Muscle of arm (tissue), 14 donors: ENCODE measurements at places on chromosomes 2 and 18. TPM values are rescaled to one million over a fixed set of nuclear protein-coding genes. Genes with fewer than 3 reads are reported as not detected.

GRCh38 chr2:215895330-215895729 lies 118.0 kb downstream of the MREG start:
- DNase-seq, result no peak

- no peak for DNase-seq
These were observed 220.3 kb downstream of the BCL2 start for GRCh38 chr18:63099091-63099840.

DNA sequence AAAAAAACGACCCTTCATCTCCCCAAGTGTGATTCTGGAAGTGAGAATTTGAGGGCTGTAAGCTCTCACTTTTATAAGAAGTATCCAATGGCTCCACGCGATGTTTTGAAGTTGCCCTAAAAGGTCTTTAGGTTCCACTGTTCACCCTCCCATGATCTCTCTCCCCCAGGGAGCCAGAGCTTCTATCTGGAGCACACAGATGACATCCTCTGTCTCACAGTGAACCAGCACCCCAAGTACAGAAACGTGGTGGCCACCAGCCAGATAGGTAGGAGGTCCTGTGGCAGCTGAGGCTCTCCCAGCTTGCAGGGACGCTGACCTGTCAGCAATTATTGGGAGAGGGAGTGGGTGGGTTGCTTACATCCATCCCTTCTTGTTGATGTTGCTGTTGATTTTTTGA lies 97.8 kb downstream of the RTN4 start:
- no peak for DNase-seq

- DNase-seq, result peak; percentile 73
These were observed 1.0 kb downstream of the PPP3R1 start for GRCh38 chr2:68251187-68251854.

DNA sequence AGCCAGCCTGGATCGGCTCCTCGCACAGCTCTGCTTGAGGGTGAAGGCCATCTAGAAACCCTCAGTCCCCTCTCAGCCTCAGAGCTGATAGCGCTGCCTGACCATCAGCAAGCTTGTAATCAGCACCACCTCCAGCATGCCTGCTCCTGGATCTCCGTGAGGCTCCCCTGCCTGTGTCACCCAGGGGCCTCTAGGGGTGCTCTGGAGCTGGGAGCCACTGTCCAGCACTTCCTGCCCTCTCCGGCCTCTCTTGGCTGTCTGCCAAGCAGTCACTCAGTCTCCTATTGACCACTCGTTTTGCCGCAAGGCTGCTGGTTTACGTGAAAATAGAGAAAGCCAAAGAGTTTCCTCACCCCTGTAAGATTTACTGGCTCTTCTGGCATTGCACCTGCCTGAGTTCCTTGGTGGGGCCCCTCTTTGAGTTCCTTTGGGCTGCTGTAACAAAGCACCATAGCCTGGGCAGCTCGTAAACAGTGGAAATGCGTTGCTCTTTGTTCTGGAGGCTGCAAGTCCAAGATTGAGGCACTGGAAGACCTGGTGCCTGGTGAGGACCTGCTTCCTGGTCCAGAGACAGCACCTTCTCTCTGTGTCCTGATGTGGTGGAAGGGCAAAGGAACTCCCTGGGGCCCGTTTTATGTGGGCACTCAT lies 17.9 kb downstream of the CAPN10 start:
- DNase-seq, result peak; percentile 45

DNA sequence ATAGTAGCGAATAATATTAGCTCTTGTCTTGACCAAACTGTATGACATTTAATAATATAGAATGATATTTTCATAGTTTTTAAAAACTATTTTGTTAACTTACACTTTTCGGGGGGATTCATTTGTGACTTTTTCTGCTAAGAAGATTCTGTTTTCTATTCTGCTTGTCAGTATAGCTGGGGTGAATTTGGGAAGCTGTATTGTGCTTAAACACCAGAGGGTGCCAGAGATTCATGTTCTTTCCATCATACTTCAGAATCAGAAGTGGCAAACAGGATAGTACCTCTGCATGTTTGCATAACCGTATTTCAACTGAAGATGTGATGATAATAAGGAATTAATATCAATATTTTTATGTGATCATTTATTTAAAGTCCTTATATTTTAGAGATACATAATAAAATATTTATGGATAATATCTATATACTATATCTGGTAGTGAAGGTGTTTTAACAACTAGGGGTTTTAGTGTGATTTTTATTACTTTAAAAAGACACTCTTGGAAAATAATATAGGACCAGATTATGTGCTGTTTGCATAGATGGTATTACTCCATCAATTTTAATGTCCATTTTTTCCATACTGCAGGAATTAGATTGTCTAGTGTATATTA lies 81.0 kb downstream of the TAF4B start:
- peak; percentile 59 for DNase-seq

DNA sequence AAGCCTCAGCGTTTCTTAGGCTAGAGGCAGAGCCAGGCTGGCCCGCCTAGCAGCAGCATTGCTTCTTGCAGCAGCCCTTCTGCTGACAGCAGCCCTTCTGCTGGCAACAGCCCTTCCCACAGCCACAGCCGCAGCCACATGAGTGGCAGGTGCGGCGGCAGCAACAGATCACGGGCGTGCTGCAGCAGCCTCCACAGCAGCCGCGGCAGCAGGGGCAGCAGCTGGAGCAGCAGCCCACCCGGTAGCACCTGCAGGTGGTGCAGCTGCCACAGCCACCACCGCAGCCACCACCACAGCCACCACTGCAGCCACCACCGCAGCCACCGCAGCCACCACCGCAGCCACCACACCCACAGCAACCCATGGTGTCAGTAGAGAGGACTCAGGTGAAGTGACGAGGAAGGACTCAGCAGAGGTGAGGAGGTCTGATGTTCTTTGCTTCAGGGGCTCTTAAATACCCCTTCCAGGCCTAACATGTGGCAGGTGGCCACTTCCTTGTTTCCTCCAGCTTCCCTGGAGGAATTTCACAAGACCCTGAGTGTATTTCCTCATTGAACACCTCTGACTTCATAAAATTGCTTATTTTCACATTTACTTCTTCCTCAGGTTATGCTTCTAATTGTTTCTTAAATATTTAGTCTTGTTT lies at the start of gene SCYGR6:
Gene SCYGR6, minus strand, starts transcription at position 364 of the 646 bp plus-strand sequence. Its CDS starts 0 bp downstream, at position 364.
- DNase-seq, result no peak

The C2orf74 gene
- polyA plus RNA-seq, result 29.2 TPM

The NTSR2 gene
- polyA plus RNA-seq, result not detected

The ANTXR1 gene
- 545 TPM for polyA plus RNA-seq
